ENCODE measurements at places on chromosomes 7 and 10.

DNA sequence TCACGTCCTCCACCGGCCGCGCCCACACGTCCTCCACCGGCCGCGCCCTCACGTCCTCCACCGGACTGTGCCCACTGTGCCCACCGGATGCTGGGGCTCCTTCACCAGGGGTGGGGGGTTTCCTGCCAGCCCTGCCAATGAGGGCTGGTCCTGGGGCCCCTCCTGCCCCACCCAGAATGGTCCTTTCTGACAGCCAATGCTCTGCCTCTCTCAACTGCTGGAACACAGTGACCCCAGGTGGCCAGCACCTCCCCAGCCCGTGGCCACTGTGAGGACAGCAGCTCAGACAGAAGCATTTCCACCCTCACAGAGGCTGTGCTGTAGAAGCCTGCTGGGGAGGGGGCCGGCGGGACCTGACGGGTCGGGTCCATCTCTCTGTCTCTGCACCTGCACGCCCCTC lies 90.1 kb upstream of the DNAAF5 start:
- DNase-seq = peak; percentile 50

GRCh38 chr7:76375251-76375650 lies 16.5 kb upstream of the YWHAG start:
- DNase-seq = no peak

DNA sequence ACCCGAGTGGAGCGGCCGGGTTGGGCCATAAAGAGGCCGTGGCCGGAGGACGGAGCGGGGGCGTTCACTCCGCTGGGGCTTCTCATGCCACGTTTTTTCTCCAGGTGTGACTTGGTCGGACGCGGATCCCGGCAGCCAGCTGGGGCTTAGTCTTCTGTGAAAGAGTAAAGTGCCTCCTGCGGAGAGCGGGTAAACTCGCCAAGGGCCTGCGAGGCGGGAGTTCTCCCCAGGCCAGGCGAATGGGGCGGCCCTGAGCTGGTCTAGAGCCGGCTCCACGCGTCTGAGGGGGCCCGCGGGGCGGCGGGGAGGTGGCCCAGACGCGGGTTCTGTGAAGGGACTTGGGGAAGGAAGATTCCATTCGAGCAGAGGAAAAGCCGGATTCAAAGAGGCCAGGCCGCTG lies 86.3 kb upstream of the VIPR2 start:
- no peak for DNase-seq

GRCh38 chr10:84719687-84720086 lies 391.3 kb downstream of the CCSER2 start:
- no peak for DNase-seq

- no peak for DNase-seq
These were observed 281.2 kb downstream of the SKAP2 start for GRCh38 chr7:26583094-26583648.

DNA sequence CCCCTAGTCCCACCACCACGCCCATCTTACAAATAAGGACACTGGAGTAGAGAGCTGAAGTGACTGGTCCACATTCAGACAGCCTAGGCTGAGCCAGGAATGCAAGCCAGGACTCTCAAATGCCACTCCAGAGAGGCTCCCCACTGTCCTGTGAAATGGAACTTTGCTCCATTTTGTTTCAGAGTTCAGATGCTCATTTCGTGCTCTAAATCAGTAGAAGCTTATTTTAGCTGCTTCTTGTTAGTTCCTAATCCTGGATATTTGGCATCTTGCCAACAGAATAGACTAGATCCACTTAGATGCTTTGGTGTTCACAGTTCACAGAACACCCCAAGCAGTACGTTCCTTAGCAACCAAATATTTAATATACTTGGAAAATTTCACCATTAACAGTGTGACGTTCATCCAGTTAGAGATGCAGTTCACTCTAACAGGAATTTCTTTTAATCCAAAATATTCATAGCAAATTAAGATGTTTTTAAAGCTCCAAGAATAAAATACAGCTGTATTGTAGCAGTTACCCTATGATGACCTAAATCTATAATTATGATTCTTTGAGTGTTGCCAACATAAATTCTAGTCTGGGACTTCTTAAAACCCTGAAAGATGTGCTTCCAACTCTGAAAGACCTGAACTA lies 7.3 kb downstream of the MMP21 start:
- no peak for DNase-seq

GRCh38 chr10:114276671-114277070 lies 37.6 kb downstream of the VWA2 start:
- DNase-seq = no peak

GRCh38 chr7:116139007-116139406 lies 71.3 kb upstream of the TES start:
- no peak for DNase-seq

GRCh38 chr10:129136951-129137350 lies 330.1 kb upstream of the MGMT start:
- no peak for DNase-seq

DNA sequence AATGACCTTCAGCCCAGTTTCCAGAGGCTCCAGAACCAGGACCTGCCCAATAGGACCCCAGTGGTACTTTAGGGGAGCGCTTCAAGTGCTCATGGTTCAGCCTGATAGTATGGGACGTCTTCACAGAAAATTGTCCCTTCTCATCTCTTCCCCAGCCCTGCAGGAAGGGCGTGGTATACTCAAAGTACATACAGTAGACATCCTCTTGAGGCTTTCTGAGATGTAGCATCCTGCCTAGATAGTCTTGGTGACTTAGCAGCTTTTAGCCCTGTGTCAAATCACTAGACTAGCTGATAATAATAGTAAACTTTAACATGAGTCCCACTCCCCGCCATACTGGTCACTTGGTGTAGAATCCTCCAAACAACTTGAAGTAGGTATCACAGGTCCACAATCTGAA lies 193.2 kb downstream of the CYP26A1 start:
- no peak for DNase-seq

- DNase-seq = no peak
These were observed 16.8 kb upstream of the CSGALNACT2 start for GRCh38 chr10:43121444-43121843.

DNA sequence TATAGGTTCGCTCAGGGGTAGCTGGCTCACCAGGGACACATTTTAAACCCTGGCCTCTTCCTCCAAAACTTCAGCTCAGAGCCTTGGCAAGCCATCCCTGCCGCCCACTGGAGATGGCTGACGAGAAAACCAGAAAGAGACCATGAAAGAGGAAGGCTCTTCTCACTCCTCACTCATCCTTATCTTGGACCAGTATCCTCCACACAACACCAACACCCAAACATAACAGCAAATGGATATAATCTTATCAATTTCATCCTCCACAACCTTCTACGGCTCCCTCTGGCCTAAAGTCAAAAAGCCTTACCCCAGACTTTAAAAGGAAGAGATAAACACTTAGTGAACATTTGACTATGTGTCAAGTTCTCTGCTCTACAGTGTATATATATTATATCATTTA lies 26.9 kb downstream of the DLG5 start:
- no peak for DNase-seq

- DNase-seq = no peak
These were observed 1.3 kb upstream of the CDK14 start for GRCh38 chr7:90594751-90595317.

GRCh38 chr7:1811850-1812508 lies 141.9 kb downstream of the ELFN1 start:
- no peak for DNase-seq

DNA sequence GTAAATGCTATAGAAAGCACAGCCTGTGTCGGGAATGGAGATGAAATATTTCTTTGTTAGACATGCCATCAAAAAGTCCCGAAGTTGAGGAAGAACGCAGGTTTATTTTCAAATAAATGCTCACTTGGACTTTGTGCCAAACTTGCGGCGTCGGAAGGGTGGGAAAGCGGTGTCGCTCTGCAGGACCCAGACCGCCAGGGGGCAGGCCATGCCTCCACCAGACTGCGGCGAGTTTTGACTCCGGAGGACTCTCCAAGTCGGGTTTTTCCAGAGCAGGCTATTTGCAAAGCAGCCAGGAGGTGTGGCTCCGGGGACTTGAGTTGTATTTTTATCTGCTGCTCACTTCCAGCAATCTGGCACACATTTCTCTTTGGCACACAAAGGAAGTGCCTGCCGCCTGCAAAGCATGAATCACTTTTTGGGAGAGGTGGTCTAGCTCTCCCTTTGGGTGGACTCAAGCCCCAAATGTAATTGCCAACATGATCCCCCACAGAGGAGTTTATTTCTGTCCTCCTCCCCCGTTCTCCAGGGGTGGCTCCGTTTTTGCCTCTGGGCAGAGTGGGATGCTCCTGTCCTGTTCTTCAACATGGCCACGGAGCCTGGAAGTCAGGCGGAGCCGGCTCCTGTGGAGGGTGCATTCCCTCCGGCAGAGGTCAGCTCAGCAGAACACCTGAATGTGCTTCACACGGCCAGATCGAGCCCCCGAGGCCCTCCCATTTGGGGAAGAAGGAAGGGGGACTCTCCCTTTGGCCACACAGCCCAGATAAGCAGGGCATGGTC lies 82.3 kb upstream of the GPR26 start:
- DNase-seq = peak; percentile 41

GRCh38 chr10:12743941-12744340 lies 257.6 kb downstream of the CCDC3 start:
- DNase-seq = no peak

GRCh38 chr10:44925811-44926750 lies 14.9 kb downstream of the TMEM72 start:
- DNase-seq = no peak

DNA sequence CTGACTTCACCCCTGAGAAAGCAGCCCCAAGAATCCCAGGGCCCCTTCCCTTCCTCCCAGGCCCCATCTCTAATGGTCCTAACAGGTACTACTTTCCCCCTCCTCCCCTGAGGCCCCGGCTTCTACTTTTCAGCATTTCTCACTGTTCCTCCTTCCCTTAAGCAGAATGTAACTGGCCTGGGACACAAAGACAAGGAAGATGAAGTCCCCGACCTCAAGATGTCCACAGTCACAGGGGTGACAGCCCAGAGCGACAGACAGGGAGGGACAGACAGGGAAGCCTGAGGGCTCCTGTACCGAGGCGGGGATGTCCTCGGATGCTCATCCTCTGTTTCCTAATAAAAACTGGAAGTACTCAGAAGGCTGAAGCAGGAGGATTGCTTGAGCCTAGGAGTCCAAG lies 11.6 kb downstream of the AOC1 start:
- DNase-seq = no peak

GRCh38 chr10:31757831-31758230 lies 170.8 kb downstream of the ARHGAP12 start:
- DNase-seq = no peak

DNA sequence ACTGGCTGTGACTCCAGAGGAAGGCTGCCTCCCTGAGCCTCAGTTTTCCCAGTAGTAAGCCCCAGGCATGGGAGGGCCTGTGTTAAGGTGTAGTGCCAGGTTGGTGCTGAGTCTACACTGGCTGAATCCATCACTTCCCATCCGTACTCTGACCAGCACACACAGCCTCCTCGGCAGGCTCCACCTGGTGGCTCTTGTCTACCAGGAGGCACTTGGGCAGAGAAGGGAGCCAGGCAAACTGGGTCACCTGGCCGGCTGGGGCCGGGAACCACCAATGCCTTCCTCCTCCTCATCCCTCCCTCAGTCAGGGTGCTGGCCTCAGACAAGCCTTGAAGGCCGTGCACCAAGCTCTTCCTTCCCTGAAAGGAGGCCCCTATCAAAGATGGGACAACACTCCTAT lies 75.7 kb downstream of the CHST15 start:
- no peak for DNase-seq

DNA sequence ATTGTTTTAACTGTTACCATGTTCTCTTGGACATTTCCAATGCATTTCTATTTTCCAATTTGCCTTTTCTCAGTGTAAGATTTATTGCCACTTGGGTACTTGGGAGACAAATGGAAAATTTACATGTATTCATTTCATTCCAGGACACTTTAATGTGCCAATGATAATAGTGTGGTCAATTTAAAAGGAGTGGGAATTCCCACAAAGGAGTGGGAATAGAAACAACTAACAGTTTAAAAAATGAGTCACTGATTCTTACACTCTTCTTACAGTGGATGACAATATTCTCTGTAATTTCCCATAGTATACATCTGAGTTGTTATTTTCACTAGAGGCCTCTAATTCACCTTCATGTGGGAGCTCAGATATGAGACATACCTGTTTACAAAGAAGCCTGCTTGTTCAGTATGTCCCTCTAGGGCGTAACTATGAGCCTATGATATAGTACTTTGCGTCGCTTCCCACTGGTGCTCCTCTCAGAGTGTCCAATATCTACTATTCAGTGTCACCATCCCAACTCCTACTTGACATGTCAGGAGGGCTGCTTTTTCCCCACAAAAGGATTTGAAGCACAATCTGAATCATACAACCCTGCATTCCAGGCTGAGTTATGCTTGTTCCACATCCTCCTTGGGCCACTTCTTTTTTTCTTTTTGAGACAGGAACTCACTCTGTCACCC lies 301.3 kb downstream of the PHTF2 start:
- no peak for DNase-seq

Data from CD4-positive, alpha-beta T cell (primary cell).